ENCODE measurements at places on chromosomes 11 and 22. TPM values are rescaled to one million over a fixed set of nuclear protein-coding genes. Genes with fewer than 3 reads are reported as not detected.

Gene RAB39A
- not detected for total RNA-seq

Gene GRIA4
- not detected for total RNA-seq

Gene PPM1F
- total RNA-seq: 26.2 TPM

Gene RIMBP3C
- total RNA-seq: 0.38 TPM

Gene VWCE
- 4.1 TPM for total RNA-seq

Gene PTPN5
- total RNA-seq: not detected

Gene CRACR2B
- 0.57 TPM for total RNA-seq

DNA sequence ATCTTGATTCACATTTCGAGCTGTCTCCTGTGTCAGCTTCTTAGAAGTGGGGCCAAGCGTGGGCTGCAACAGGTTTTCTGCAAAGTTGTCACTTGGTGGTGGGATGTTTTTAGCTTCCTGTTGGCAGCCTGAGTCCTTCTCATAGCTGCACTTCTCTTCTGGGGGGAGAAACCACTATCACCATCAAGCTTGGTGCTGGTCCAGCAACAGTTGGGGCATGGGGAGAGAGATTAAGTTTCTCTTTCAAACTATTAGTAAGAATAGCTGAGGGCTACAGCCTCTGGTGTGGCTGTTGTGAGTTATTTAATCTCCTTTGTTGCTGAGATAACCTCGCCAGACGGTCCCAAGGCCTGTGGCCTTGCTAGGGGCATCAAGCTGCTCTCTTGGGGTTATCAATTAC lies 123.3 kb upstream of the CRYBB3 start:
- peak overlapping the region; percentile 33 for H3K27ac ChIP-seq
- peaks cover 40% of the 10 kb centered on the region for H3K4me1 ChIP-seq

- no peak overlapping the region for H3K27ac ChIP-seq
- no peak overlapping the region for H3K4me3 ChIP-seq
- H3K36me3 ChIP-seq: no peaks in the 10 kb centered on the region
- H3K27me3 ChIP-seq: peaks cover 4% of the 10 kb centered on the region
- no peak for DNase-seq
These were observed 209.1 kb downstream of the BUD13 start for GRCh38 chr11:116563712-116564047.

GRCh38 chr11:76768088-76768908 lies 14.9 kb upstream of the TSKU start:
- no peaks in the 10 kb centered on the region for H3K36me3 ChIP-seq
- H3K4me3 ChIP-seq: no peak overlapping the region
- peaks cover 83% of the 10 kb centered on the region for H3K4me1 ChIP-seq
- peak overlapping the region; percentile 88 for H3K27ac ChIP-seq
- DNase-seq: no peak

GRCh38 chr22:46845296-46846149 lies 83.1 kb downstream of the TBC1D22A start:
- H3K36me3 ChIP-seq: no peaks in the 10 kb centered on the region
- no peaks in the 10 kb centered on the region for H3K27me3 ChIP-seq
- H3K27ac ChIP-seq: peak overlapping the region; percentile 53

DNA sequence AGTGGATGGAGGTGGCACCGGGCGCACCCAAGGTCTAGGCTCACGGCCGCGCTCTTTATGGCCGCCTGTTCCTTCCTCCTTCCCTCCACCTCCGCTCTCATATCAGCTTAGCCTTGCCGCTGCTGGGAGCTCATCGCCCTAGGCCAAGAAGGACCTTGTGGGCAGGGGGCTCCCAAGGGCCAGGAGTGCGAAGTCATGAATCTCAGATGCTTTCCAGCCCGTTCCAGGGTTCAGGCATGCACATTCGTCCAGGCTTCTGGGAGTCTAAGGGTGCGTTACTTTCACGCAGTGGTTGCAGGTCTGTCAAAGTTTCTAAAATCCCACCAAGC lies 4.1 kb upstream of the GALR3 start:
- H3K36me3 ChIP-seq: peaks cover 8% of the 10 kb centered on the region
- no peak for DNase-seq
- H3K27ac ChIP-seq: no peak overlapping the region

DNA sequence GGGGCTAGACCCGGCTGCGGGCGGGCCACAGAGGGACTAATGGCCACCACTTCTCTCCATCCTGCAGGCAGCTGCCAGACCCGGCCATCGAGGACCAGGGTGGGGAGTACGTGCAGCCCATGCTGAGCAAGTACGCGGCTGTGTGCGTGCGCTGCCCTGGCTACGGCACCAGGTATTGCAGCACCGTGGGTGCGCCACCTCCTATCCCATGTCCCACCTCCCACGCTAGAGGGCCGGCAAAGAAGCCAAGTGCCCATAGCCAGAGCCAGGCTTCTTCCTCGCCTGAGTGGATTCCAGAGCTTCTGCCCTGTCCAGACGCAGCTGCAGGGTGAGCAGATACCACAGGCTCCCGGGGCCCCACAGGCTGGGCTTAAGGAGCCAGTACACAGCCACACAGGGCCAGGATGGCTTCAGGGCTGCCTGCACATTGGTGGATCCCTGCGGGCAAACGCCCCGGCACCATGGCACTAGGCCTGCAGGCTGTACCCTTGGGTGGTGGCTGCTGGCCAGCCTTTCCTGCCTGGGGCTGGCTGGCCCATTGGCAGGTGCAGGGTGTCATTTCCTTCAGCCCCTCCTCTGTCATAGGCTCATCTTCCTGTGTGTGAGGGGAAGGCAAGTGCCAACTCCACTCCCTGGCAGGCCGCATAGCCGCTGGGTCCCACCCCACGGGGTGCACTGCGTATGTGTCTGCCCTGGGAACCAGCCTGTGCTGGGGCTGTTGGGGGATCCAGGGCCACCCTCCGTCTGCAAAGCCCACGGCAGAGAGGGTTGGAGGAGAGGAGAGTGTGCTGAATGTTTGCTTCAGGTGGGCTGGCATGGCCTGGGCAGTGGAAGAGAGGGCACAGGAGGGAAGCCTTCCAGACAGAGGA lies 16.5 kb upstream of the DGCR8 start:
- H3K27me3 ChIP-seq: no peaks in the 10 kb centered on the region
- no peak overlapping the region for H3K4me3 ChIP-seq
- H3K36me3 ChIP-seq: peaks cover 16% of the 10 kb centered on the region
- H3K27ac ChIP-seq: no peak overlapping the region

- no peak overlapping the region for H3K27ac ChIP-seq
- no peak overlapping the region for H3K4me3 ChIP-seq
- DNase-seq: no peak
- no peaks in the 10 kb centered on the region for H3K27me3 ChIP-seq
- H3K4me1 ChIP-seq: no peaks in the 10 kb centered on the region
These were observed 1126.9 kb downstream of the JRKL start for GRCh38 chr11:97516688-97517087.

DNA sequence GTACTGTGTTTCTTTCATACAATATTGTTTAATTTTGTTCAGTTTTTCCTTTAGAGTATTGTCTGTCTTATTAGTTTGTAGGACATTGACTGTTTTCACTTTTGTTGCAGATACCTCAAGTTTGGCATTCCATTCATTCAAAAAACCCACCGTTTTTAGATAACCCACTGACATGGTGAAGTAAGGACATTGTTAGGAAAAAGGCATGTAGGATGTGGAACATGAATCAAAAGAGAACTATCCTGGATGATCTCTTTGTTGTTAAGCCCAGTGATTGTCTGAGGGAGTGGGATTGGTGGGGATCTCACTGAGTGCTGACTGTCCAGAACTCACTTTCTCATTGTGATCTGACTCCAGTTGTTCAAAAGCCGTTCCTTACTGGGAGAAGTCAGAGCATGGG lies 119.3 kb downstream of the TEAD1 start:
- H3K36me3 ChIP-seq: peaks cover 5% of the 10 kb centered on the region
- peaks cover 69% of the 10 kb centered on the region for H3K4me1 ChIP-seq
- no peak overlapping the region for H3K4me3 ChIP-seq

GRCh38 chr11:130043575-130043974 lies 26.1 kb upstream of the APLP2 start:
- no peak overlapping the region for H3K27ac ChIP-seq
- no peak overlapping the region for H3K4me3 ChIP-seq
- no peaks in the 10 kb centered on the region for H3K27me3 ChIP-seq

GRCh38 chr11:64729851-64730382 lies 6.9 kb upstream of the NRXN2 start:
- peaks cover 11% of the 10 kb centered on the region for H3K27me3 ChIP-seq
- H3K4me3 ChIP-seq: no peak overlapping the region
- no peak overlapping the region for H3K27ac ChIP-seq
- no peaks in the 10 kb centered on the region for H3K4me1 ChIP-seq
- no peak for DNase-seq

DNA sequence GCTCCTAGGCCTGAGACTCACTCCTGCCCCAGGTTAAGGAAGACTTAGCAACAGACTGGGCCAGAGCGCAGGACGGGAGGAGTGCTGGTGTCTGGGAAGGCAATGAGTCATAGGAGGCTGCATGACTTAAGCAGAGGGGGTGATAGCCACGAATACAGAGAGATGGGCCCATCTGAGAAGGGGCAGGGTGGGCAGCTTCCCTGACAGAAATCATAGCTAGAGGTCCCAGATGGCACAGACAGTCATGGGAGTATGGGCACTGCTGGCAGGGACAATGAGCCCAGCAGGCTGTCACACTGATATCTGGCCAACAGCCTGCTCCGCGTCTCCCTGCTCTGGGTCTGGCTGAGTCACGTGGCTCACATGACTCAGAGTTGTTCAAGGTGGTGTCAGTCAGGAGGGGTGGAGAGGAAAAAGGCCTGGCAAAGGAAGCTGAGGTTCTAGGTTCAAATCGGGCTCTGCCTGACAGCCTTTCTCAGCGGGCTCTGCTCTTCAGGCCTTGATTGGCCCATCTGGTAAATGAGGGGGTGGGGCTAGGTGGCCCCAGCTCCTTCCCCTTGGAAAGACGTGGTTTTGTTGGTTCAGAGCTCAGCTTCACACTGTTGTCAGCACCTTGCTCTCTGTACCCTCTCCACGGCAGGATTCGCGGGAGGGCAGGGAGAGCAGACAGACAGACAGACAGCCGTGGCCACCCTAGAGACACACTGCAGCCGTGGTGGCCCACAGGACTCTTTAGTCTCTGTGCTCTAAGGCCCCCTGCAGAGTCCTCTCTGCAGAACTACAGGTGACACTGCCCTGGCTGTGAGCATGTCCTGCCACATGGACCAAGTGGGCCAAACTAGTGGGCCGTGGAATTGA lies 47.8 kb downstream of the DBX1 start:
- no peaks in the 10 kb centered on the region for H3K27me3 ChIP-seq
- H3K4me1 ChIP-seq: peaks cover 89% of the 10 kb centered on the region
- no peak overlapping the region for H3K4me3 ChIP-seq
- no peak for DNase-seq

- DNase-seq: no peak
- H3K36me3 ChIP-seq: peaks cover 14% of the 10 kb centered on the region
- no peaks in the 10 kb centered on the region for H3K27me3 ChIP-seq
- H3K4me1 ChIP-seq: no peaks in the 10 kb centered on the region
- H3K4me3 ChIP-seq: no peak overlapping the region
These were observed 11.7 kb upstream of the SUSD2 start for GRCh38 chr22:24169439-24170058.

DNA sequence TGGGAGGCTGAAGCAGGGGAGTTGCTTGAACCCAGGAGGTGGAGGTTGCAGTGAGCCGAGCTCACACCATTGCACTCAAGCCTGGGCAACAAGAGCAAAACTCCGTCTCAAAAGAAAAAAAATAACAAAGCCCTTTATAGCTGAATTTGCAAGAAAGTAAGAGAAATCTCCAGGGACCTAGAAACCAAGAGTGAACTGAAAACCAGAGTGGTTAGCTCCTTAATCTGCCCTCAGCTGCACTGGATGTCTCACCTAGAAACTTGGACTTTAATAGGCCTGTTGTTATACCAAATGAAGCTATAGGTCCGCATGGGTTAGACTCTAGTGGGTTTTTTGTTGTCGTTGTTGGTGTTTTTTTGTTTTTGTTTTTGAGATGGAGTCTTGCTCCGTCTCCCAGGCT lies 4.1 kb downstream of the NEU3 start:
- no peak overlapping the region for H3K4me3 ChIP-seq
- no peak overlapping the region for H3K27ac ChIP-seq
- no peaks in the 10 kb centered on the region for H3K27me3 ChIP-seq

- H3K4me1 ChIP-seq: peaks cover 23% of the 10 kb centered on the region
- DNase-seq: no peak
- peaks cover 6% of the 10 kb centered on the region for H3K36me3 ChIP-seq
- no peak overlapping the region for H3K4me3 ChIP-seq
- H3K27ac ChIP-seq: no peak overlapping the region
- H3K27me3 ChIP-seq: no peaks in the 10 kb centered on the region
These were observed 109.3 kb downstream of the DDX10 start for GRCh38 chr11:108774037-108774730.

DNA sequence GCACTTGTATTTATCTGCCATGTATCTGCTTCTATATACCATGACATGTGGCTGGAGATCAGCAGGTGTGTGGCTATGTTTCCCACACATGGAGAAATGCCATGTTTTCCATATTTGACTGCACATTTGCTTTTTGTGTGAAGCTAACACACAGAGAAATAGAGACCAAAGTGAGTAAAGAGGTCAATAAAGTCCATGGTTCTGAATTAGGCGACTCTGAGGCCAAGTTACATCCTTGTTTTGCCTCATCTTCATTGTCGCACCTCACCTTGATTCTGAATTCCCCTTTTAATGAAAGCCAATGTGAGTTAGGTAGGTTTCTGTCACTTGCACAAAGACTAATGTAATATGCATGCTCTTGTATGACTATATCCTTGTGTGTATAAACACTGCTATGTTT lies 194.1 kb downstream of the INSC start:
- DNase-seq: no peak
- no peak overlapping the region for H3K27ac ChIP-seq
- peaks cover 2% of the 10 kb centered on the region for H3K36me3 ChIP-seq
- no peak overlapping the region for H3K4me3 ChIP-seq
- no peaks in the 10 kb centered on the region for H3K4me1 ChIP-seq

DNA sequence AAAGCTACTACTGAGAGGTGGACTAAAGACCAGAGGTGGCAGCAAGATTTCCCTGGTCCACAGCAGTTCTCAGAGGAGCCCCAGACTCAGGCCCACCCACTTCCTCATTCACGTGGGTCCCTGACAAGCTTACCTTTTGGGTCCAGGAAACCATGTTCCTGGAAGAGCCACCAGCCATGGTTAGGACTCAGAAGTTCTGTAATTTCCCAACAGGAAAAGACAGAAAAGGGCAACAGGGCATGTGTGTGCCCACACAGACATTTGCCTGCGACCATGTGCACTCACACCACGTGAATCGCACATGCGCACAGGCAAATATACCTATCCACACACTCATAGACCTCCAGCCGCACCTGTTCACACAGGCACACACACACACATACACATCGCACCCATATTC lies 42.9 kb downstream of the LRRC32 start:
- H3K27me3 ChIP-seq: no peaks in the 10 kb centered on the region
- H3K4me1 ChIP-seq: peaks cover 20% of the 10 kb centered on the region
- peak; percentile 37 for DNase-seq
- H3K36me3 ChIP-seq: peaks cover 7% of the 10 kb centered on the region
- no peak overlapping the region for H3K27ac ChIP-seq
- H3K4me3 ChIP-seq: no peak overlapping the region
